ENCODE measurements at places on chromosomes 1 and 21.

DNA sequence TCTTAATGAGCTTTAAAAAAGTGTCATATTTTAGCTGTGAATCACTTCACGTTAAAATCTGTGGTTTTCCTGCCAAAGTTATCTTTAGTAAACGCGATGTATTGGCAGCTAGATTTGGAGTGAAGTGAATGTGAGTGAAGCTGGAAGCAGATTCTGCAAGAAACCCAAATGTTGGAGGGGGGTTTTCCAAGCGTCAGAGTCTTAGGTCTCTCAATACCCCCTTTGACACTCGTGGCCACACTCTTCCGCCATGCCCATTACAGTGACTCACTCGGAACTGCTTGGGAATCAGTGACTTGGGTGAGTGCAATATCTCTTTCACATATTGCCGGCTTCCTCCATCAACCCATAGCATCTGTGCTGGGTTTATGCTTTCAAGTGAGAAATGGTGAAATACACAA is 17.5 kb downstream of the B3GALT5 start:
- no peak overlapping the region for H3K4me3 ChIP-seq
- H3K27ac ChIP-seq = no peak overlapping the region
- no peak for DNase-seq
- H3K4me1 ChIP-seq = no peaks in the 10 kb centered on the region
- no peaks in the 10 kb centered on the region for H3K27me3 ChIP-seq
- H3K36me3 ChIP-seq = no peaks in the 10 kb centered on the region

- H3K4me1 ChIP-seq = peaks cover 14% of the 10 kb centered on the region
- H3K4me3 ChIP-seq = no peak overlapping the region
- DNase-seq = no peak
- H3K36me3 ChIP-seq = peaks cover 3% of the 10 kb centered on the region
- no peak overlapping the region for H3K27ac ChIP-seq
- no peaks in the 10 kb centered on the region for H3K27me3 ChIP-seq
Observed at GRCh38 chr1:61887931-61888564, 145.8 kb downstream of the PATJ start.

- no peaks in the 10 kb centered on the region for H3K27me3 ChIP-seq
- no peak overlapping the region for H3K4me3 ChIP-seq
- H3K36me3 ChIP-seq = no peaks in the 10 kb centered on the region
- no peak for DNase-seq
- H3K27ac ChIP-seq = no peak overlapping the region
Observed at GRCh38 chr1:172657586-172657985, 1.3 kb upstream of the FASLG start.

- no peak overlapping the region for H3K4me3 ChIP-seq
- H3K27me3 ChIP-seq = no peaks in the 10 kb centered on the region
- no peaks in the 10 kb centered on the region for H3K4me1 ChIP-seq
- no peak overlapping the region for H3K27ac ChIP-seq
- no peaks in the 10 kb centered on the region for H3K36me3 ChIP-seq
Observed at GRCh38 chr1:218426343-218426657, 81.2 kb downstream of the TGFB2 start.

- no peaks in the 10 kb centered on the region for H3K27me3 ChIP-seq
- peak; percentile 89 for DNase-seq
- H3K4me3 ChIP-seq = peak overlapping the region; percentile 31
- peaks cover 9% of the 10 kb centered on the region for H3K36me3 ChIP-seq
Observed at GRCh38 chr21:44337941-44338895, 972 bp downstream of the CFAP410 start.

Data from upper lobe of left lung (tissue), 6 donors.